Activated CD8-positive, alpha-beta memory T cell treated with anti-CD3 and anti-CD28 coated beads, Interleukin-2, amount 10 ng/mL, durations not matched to agents 7 days and 5 days (primary cell): ENCODE measurements at places on chromosomes 2 and 18. TPM values are rescaled to one million over a fixed set of nuclear protein-coding genes. Genes with fewer than 3 reads are reported as not detected.

SKOR2 gene
- not detected for total RNA-seq

DNA sequence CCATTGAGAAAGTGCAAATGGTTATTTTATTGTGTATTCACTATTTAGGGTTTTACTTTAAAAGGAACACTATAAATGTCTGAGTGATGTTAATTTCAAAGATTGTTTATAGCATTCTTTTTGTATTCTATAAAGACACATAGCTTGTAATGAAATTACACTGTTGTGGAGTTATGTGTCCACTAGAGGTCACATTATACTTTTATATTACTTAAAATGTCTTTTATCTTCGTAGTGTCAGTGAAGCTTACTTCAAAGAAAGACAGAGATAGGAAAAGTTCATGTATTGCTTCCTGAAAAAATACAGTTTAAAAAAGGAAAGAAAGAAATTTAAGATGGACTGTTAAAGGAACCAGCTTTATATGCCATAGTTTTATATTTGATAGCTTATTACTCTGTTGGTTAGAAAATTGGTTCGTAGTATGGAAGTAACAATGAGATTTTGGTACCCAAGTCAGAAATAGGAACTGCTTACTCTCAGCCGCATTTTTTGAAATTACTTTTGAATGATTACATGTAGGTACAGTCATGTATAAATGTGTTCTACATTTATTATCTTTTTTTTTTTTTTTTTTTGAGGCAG, 20.5 kb downstream of the APLF start:
- no peak for DNase-seq

- DNase-seq = no peak
Observed at GRCh38 chr18:65477455-65477854, 273.4 kb upstream of the CDH7 start.

DNA sequence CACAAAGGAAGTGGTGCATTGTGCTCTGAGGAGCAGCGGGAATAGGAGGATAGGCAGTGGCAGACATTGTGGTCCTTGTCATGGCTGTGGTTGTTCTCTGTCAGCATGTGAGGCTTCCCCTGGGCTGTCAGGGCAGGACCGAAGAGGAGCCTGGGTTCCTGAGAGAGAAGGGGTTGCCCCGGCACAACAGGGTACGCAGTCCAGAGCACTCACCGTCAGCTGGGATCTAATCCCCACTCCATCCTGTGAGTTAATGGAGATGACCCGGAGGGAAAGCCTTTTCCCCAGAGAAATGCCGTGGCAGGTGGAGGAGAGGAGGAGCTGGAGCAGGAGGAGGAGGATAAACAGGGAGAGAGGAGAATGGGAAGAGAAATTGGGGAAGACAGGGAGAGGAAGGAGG, 396.7 kb upstream of the HS6ST1 start:
- DNase-seq = no peak

DNA sequence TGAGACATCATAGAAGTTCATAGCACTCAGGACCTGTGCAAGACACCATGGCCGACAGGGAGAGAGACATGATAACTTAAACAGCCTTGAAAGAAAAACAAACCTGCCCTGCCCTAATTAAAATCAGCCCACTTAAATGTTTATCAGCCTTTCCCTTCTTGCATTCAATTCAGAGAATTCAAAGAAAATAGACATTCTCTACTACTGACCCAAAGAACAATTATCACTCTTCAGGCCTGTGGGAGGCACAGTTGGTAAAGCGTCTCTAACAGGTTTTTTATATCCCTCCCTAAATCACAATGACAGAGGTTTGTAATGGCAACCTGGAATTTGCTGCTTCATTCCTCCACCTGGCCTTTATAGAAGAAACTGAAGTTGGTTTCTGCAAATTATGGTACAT, 1.7 kb downstream of the CDK15 start:
- DNase-seq = no peak

- no peak for DNase-seq
Observed at GRCh38 chr2:199814101-199814816, 36.7 kb downstream of the FTCDNL1 start.

GRCh38 chr2:128281852-128282245, 36.8 kb downstream of the HS6ST1 start:
- DNase-seq = no peak

DNA sequence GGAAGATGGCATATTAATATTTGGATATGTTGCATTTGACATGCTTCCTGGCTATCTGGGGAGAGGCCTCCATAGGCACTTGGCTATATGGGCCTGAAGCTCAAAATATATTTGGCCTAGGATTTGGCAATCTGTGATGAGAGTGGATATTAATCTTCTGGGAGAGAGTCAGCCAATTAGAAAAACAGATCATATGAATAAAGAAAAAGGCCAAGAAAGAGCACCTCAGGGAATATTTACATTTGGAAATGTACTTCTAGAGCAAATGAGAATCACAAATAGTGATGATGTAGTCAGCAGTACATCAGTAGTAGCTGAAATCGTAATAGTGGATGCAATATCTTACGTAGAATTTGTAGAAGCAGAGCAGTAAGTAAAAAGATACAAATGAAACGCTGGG, 277.0 kb downstream of the CTNNA2 start:
- no peak for DNase-seq

GRCh38 chr2:15656090-15656489, 64.4 kb downstream of the DDX1 start:
- DNase-seq = no peak

DNA sequence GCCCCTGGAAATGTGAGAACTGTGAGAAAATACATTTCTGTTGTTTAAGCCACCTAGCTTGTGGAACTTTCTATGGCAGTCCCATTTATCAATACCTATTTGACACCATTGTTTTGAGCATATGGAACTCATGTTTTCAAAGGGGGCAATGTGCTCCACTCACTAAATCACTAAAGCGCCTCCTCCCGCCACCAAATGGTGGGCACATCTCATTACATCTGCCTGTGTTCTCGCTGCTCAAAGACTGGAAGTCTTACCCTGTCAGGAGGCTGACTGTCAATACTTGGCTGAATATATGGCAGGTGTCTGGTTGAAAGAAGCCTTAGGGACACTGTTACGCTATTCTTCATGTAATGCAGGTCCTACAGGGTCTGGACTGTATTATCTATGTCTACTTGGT, 767.7 kb downstream of the TSN start:
- DNase-seq = no peak

DNA sequence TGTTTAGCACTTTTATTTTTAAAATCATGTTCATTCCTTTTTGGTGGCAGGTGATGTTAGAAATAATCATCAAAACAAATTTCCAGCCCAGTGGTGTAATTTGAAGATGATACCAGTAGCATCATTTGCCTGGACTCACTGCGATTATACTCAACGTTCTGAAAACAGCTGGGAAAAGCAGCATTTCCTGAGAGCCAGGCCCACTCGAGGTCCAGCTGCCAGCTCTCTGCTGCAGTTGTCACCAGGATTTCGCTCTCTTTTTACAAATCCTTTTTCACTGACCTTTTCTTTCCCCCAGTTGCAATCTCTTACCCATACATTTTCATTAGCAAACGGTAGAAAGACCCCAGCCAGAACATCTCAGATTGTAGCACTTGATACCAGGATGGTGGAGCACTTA, 110.6 kb upstream of the LYPD1 start:
- DNase-seq = no peak

CDCA7 gene
- 74.4 TPM for total RNA-seq

DSG1 gene
- total RNA-seq = not detected

DNA sequence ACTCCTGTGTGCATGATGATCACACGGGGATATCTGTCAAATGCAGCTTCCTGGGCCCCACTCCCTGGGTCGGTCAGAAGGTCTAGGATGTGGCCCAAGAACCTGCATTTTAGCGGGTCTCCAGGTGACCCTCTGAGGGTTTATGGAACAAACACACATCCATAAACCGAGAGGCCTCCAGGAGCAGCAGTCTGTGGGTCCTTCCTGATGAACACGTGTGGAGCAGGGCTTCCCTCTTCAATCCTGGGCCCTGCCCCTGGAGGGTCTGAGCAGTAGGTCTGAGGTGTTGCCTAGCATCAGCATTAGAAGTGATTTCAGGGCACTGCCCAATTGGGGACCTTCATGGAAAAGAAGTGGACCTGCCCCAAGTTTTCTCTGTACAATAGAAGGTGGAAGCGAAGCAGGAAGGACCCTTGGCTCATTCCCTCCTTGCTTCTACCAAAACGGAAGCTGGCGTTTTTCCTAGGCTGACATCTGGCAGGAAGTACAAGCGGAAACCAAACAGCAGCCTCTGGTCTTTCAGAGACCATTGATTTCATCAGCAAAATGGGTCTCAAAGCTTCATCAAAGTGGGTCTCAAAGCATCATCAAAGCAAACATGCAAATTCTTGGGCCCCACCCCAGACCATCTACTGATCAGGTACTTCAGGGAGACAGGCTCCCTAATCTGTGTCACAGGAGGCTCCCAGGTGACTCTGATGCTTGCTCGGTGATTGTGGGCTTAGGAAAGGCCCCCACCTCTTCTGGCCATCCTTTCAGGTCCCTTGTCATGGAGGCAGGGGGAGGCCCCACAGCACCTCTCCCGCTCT, 30.7 kb downstream of the INO80C start:
- DNase-seq = no peak

DNA sequence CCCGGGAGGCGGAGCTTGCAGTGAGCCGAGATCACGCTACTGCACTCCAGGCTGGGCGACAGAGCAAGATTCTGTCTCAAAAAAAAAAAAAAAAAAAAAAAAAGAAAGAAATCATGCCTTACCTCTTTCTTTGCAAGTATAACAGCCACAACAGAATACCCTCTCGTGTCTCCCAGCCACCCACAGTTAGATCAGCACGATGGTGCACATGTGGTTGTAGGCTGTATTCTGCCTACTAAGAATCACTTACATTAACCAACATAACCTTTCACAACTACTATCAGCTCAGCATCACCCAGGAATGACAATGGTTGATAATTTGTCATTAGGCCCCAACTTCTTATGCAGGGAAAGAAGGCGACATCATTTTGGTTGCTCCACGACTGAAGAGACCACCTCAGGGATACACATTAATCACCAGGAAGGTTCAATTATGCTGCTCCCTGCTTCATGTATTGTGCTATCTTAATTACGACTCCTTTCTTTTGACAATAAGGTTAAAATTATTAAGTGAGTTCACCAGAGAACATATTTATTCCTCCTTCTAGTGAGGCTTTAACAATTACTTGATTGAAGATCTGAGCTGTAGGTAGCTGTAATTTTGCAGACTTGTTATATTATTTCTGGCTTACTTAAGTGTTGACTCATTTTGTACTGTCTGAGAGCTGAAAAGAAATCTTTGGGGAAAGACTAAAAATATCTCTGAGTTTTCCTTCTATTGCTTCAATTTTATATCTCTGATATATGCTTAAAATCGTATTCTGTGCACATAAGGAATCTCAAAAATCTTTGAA, 120.1 kb downstream of the LRP1B start:
- no peak for DNase-seq

DTNA gene
- total RNA-seq = not detected

KIF5C gene
- total RNA-seq = 16.2 TPM
